NCI-H446 (cell line): ENCODE measurements at places on chromosomes 6 and 20.
A peak's percentile ranks its signal among the peaks of the same experiment; 100 is the strongest.

GRCh38 chr6:91575032-91575431, 988.2 kb upstream of the MAP3K7 start:
- no peak for DNase-seq

GRCh38 chr6:35497571-35498421, 917 bp upstream of the TEAD3 start:
- DNase-seq = no peak

GRCh38 chr20:53948383-53949318, 121.7 kb downstream of the BCAS1 start:
- no peak for DNase-seq

DNA sequence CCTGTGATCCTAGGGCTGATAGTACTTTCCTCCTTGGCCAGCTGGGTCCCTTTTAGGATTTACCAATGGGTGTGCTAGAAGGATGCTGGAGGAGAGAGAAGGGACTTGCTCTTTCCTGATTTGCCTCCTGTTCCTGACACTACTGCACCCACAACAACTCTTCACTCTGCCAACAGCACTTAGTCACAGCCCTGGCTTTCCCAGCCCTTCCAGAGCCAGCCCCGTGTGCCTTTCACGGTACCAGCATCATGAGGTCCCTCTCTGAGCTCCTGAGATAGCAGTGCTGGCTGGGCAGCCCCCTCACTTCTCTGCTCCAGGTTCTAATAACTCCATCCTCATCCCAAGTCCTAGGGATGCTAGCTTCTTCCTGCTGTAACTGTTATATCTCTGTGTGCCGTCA, 80.9 kb downstream of the DNAH8 start:
- no peak for DNase-seq

DNA sequence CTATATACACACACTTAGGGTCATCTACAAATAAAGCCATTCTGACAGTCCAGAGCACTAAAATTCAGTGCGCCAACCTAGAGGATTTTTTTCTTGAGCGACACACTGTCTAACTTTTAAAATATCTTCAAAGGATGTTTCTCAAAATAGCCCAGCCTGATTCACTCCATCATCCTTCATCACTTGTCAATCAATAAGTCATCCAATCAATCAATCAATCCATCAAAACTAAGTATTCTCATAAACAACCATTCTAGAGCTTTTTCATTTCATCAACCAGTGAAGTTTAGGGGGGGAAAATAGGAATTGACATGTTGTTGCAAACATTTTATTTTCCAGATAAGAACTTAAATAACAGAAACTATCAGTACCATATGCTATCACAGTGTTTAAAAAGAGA, 183.2 kb downstream of the HDGFL1 start:
- DNase-seq = no peak

- DNase-seq = no peak
Observed at GRCh38 chr6:84811351-84811750, 47.0 kb upstream of the TBX18 start.

GRCh38 chr20:40046703-40047102, 642.3 kb downstream of the MAFB start:
- DNase-seq = no peak

GRCh38 chr6:167502471-167502870, 177.6 kb downstream of the TTLL2 start:
- DNase-seq = no peak

- DNase-seq = no peak
Observed at GRCh38 chr20:51267679-51268078, 244.8 kb upstream of the KCNG1 start.

DNA sequence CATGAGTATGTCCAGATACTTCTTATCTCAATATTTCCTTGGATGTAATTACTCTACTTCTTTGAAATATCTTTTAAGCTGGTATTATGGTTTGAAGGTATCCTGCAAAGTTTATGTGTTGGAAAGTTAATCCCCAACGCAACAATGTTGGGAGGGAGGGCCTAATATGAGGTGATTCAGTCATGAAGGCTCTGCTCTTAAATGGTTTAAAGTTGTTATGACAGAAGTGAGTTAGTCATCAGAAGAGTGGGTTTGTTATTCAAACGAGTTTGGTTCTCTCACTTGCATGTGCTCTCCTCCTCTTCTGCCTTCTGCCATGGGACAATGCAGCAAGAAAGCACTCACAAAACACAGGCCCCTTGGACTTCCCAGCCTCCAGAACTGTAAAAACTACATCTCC, 176.3 kb downstream of the KCNQ5 start:
- no peak for DNase-seq

DNA sequence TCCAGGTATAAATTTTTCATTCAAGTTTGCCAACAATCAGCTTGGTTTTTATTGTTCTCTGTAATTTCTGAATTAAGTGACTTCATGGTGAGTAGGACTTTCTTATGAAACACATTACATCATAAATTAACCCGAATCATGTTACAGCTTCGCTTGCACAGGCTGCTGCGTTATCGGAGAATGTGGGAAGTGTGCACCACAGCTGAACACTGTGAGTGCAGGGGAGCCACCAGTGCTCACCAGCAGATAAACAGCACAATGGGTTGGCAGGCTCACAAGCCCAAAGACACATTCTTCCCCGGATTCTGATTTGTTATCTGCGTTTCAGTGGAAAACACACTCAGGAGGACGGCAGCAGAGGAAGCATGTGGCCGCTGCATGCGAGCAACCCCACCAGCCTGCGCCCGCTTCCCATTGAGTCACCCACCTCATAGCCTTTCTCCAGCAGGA, 121.1 kb downstream of the GMDS start:
- DNase-seq = no peak

DNA sequence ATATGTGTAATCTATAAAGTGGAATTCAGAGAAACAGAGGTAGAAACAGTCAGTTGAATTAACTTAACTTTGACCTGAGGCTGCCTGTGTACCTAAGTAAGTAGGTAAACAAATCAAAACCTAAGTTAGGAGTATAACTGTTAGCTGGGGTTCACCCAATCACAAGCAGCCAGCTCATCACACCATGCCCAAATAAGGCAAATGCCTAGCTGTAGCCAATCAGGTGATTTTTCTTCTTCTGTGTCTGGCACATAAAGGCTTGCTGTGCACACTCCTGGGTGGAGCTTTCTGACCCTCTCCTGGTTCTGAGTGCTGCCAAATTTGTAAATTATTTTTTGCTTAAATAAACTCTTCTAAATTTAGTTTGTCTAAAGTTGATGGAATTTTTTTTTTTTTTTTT, 54.7 kb upstream of the TRIM39 start:
- DNase-seq = peak; percentile 6

GRCh38 chr20:9112541-9113515, 43.9 kb downstream of the PLCB4 start:
- no peak for DNase-seq

- no peak for DNase-seq
Observed at GRCh38 chr6:30006170-30007131, 54.6 kb upstream of the POLR1H start.
